ENCODE measurements at places on chromosomes 13 and 19. TPM values are rescaled to one million over a fixed set of nuclear protein-coding genes. Genes with fewer than 3 reads are reported as not detected.

The LRFN3 gene
- total RNA-seq, result 13.1 TPM

The IRGC gene
- total RNA-seq, result not detected

The IGSF23 gene
- total RNA-seq, result not detected

GRCh38 chr13:76293346-76293745 is 592.9 kb downstream of the KCTD12 start:
- no peak for DNase-seq

DNA sequence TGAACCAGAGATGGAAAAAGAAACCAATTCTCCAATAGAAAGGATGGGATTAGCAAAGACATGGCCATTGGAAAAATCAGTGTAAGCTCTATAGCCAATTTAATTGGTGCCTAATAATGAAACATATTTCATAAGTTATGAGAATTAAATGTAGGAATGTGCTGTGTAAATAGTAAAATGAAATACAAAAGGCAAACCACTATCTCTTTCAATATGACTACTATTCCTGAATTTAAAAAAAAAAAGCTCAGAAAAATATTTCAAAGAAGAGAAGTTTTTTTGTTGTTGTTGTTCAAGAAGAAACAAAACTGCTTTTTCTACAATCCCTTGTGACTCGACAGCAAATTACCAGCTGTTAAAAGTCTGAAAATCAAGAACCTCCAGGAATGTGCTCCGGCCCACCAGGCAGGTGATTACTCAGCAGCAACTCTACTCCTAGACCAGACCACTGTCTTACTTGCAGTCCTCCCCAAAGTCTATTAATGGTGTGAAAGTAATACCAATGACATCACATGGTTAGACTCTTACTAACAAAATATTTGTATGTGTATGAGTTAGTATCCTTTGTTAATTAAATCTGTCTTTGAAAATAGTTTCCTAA is 362.4 kb downstream of the KCTD12 start:
- no peak for DNase-seq

GRCh38 chr13:101623470-101624209 is 171.2 kb downstream of the ITGBL1 start:
- DNase-seq, result no peak

DNA sequence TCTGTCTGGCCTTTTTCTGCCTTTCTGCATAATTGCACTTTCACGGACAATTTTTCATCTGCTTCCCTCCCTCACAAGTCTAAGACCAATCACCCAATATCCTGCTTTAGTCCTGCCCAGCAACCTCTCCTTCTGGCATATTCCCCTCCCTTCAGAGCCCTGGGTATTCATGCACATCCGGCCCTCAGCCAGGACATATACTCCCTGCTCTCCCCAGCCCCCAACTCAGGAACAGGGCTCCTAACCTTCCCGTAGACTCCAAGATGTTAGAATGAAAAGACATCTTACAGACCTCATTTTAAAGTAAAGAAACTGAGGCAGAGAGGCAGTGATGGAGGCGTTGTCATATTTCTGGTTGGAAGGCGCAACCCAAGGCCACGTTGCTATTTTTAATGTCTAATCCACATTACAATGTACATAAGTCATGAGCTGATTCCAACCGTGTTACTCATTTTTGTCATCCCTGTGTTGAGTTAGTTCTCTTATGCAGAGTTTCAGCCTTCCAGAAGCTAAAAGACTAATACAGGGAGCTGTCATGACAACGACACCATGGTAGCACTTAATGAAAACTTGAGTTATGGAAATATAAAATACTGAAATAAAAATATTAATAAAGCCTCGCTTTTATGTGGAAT is 209.2 kb downstream of the TSHZ3 start:
- DNase-seq, result no peak

The CEACAM16 gene
- not detected for total RNA-seq

The ARHGEF1 gene
- 137 TPM for total RNA-seq

DNA sequence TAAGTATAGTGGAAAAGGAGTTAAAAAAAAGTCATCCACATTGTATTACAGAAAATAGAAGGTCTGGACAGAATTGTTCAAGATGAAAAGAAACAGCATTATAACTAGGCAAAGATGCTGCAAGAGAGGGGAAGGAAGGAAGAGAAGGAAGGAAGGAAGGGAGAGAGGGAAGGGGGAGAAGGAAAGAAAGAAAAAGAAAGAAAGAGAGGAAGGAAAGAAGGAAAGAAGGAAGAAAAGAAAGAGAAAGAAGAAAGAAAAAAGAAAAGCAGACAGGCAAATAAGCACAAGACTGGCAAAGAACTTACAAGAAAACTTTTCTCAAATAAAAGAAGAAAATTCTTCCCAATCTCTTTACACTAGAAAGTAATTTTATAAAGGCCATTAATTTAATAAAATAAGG is 15.1 kb upstream of the FLT1 start:
- DNase-seq, result no peak

DNA sequence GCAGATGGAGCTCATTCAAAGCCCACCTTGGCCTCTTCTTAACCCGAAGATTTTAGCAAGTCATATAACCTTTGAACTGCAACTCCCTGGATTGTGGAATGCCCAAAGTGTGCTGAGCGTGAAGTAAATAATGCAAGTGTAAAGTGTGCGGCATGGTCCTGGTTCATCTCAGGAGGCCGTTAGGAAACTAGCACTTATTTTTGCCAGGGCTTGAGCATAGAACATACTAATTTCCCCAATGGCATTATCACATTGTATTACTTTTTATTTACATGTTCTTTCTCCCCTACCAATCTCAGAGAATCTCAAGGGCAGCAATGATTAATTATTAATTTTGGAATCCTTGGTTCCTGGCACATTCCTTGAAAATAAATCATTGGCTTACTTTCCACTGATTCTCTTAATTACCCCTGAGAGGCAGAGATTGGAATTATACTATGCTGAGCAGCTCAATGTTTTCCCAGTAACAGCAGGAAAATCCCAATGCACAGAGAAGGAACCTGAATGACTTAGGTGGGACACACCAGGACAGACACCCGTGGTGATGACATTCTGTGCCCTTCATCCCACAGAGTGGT is 128.8 kb upstream of the GJB6 start:
- no peak for DNase-seq

The LSM7 gene
- 46.9 TPM for total RNA-seq

- no peak for DNase-seq
These were observed 199.2 kb downstream of the DLEU7 start for GRCh38 chr13:50644081-50644871.

- DNase-seq, result no peak
These were observed 1556.0 kb downstream of the EFNB2 start for GRCh38 chr13:104979281-104980030.

- no peak for DNase-seq
These were observed 21.5 kb upstream of the FOSB start for GRCh38 chr19:45446295-45446694.

- DNase-seq, result no peak
These were observed 221.1 kb upstream of the EDNRB start for GRCh38 chr13:78139765-78140164.

DNA sequence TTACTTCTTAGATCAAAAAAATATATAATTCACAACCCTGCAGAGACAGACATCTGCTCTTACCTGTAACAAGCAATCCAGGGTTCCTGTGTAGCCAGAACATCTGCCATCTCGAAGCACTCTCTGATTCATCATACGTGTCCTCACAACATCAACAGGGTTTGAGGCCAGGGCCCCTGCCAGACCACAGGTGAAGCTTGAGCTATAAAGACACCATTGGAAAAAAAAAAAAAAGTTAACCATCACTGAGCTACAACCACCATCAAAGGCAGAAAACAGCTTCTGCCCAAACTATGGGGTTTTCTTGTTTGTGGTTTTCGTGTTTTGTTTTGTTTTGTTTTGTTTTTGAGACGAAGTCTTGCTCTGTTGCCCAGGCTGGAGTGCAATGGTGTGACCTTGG is 19.3 kb downstream of the SLC25A30 start:
- no peak for DNase-seq

The ATP4B gene
- total RNA-seq, result not detected

DNA sequence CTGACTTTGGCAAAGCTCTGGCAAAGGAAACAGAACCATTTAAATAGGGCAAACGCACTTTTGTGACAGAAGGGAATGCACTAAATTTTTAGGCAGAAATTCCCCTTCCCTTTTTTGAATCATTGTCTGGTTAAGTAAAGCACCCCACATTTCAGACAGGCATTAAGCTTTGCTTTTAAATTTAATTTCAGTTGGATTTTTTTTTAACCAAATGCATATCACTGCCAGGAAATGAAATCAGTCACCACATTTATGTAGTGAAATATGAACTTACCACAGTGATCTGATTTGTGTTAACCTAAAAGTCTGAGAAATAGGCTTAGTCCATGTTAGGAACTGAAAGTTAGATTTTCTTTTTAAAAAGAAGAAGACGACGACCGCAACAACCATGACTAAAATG is 10.8 kb downstream of the GPR183 start:
- no peak for DNase-seq

DNA sequence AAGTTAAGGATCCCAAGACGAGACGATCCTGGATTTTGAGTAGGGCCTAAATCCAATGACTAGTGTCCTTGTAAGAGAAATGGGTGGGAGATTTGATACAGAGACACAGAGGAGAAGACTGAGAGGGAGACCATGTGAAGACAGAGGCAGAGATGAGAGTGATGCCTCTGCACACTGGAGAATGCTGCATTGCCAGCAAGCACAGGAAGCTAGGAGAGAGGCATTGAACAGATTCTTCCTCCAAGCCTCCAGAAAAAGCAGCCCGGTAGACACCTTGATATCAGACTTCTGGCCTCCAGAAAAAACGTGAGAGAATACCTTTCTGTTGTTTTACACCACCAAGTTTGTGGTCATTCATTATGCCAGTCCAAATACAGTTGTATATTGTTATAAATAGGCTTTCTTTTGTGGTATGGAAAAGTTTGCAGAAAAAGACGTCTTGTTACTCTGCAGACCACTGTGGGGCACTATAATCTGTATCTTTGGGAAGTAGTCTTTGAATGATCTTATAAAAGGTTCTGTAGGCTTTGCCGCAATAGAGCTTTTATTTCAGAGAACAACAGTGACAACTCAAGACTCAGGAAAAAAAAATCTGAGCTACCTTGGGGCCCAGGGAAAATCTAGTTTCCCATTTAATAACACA is 17.9 kb upstream of the RFC3 start:
- DNase-seq, result no peak

GRCh38 chr19:46201454-46202310 is 27.9 kb upstream of the IGFL1 start:
- DNase-seq, result no peak

DNA sequence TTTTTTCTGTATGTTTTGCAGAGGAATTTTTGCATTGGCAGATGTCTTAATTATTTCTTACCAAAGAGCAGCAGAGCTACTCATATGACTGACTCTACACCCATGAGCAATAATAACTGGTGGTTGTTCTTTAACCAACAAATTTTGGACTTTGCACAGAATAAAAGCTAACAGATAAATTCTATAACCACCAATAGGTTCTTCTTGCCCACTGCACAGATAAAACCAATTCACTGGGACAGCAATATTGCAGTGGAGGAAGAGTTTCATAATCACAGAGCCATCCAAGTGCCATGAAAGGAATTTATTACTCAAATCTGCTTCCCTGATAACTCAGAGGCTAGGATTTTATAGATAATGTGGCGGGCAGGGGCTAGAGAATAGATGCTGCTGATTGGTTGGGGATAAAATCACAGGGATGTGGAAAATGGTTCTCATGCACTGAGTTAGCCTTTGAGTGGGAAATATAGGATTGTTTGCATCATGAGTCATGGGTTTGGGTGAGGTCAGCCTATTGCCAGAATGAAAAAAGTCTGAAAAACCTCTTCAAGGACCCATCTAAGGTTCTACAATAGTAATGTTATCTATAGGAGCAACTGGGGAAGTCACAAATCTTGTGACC is 104.3 kb upstream of the PCDH17 start:
- DNase-seq, result no peak

GRCh38 chr13:58097831-58098230 is 466.3 kb downstream of the PCDH17 start:
- no peak for DNase-seq

The HS6ST3 gene
- total RNA-seq, result 0.22 TPM

DNA sequence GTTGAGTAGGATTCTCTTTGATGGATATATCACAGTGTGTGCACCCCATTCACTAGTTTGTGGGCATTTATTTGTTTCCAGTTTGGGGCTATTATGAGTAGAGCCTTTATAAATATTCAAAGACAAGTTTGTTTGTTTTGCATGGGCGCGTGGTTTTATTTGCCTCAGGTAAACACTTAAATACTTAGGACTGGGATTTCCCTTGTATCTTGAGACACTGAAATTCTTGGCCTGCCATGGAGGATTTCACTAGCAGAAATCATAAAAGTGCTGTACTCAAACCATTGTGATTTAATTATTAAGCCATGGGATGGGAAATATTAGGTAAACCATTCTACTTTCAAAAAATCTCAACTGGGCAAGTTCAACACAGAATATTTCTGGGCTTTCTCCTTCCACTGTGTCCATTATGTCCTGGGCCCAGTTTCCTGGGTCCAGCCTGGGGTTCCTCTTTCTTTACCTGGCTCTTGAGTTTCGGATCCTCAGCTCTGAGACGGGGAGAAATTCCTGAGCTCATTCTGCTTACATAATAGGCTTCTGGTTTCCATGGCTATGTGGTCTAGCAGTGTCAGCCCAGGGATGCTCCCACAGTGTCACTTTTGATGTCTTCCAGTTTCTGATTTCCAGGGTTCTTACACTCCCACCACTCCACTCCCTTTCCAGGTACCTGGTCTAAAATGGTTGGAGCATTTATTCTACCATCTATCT is 14.4 kb downstream of the MYO16 start:
- DNase-seq, result no peak

GRCh38 chr19:3162418-3163229 is 15.9 kb upstream of the S1PR4 start:
- no peak for DNase-seq
